Non-pigmented ciliary epithelial cell (primary cell): ENCODE measurements at places on chromosomes 3 and 15.

DNA sequence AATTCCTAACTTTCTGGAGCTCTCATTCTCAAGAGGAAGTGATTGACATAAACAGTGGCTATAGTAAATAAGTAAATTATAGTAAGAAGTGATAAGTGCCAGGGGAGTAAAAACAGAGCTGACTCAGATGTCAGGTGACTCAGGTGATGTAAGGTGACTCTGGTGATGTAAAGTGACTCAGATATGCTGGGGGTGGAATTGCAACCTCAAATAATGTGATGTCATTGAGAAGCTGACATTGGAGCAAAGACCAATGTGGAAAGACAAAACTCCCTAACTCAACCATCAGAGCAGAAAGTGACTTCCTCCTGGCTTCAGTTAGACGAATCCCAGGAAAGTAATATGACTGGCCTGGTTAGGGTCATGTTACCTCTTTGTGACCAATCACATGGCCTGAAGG lies 144.2 kb upstream of the SNTN start:
- DNase-seq = no peak

DNA sequence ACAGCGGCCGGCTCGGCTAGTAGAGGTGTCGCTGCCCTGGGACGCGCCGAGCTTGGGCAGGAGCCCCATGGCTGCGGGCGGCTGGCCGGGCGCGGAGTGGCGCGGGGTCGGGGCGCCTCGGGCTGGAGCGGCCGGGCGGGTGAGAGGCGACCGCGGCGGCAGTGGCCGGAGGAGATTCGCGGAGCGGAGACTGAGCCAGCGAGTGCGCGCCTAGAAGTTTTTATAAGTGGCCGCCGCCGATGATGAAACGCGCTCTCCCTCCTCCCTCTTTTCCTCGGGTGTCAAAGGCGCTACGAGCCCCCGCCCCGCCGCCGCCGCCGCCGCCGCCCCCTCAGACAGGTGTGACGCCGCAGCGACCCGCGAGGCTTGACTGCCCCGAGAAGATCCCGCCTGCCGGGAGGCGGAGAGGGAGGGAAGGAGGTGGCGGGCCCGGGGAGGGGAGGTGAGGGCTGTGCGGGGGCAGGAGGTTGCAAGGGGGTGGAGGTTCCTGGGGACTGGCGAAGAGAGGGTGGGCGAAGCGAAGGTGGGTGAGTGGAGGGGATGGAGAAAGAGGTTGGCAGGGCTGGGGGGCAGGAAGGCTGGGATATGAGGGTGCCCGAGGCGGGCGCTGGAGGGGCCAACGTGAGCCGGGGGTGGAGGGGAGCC lies at the start of gene SLCO2A1:
TSS of gene SLCO2A1 (minus strand) at position 192 of the 645 bp plus-strand sequence. CDS start at position 69, 123 bp downstream.
- DNase-seq = no peak

DNA sequence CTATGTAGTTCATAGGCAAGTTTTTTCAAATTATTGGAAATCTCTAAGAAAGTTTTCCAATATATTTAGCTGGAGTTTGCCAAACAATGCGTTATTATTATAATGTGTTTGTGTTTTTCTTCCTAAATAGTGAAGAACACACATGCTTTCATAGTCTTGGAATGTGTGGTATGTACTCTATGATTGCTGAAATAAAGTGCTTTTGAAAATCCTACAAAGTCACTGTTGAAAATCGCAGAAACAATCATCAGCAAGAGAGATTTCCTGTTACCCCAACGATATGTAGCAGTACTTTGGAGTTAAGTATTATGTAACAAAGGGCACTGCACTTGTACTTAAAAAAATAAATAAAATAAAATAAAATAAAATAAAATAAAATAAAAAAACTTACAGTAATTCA lies 796.2 kb downstream of the NAALADL2 start:
- no peak for DNase-seq

GRCh38 chr3:111197485-111197884 lies 125.9 kb downstream of the NECTIN3 start:
- DNase-seq = no peak

DNA sequence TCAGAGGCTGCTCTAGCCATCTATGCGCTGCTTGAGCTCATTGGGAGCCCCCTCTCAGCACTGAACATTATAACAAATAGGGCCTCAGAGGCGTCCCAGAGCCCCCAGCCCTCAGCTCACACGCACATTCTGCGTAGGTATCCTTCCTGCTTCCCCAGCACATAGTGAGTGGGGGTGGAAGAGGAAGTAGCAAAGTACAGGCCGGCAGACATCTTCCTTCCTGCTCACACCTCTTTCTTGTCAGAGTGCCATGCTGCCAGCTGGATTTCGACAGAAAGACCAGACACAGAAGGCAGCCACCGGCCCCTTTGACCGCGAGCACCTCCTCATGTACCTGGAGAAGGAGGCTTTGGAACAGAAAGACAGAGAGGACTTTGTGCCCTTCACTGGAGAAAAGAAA lies 16.6 kb downstream of the TMOD2 start:
- no peak for DNase-seq

GRCh38 chr3:16026753-16027152 lies 147.7 kb upstream of the GALNT15 start:
- DNase-seq = no peak

GRCh38 chr3:102630531-102630930 lies 195.7 kb downstream of the ZPLD1 start:
- no peak for DNase-seq

GRCh38 chr3:189947068-189947467 lies 173.6 kb downstream of the P3H2 start:
- no peak for DNase-seq

DNA sequence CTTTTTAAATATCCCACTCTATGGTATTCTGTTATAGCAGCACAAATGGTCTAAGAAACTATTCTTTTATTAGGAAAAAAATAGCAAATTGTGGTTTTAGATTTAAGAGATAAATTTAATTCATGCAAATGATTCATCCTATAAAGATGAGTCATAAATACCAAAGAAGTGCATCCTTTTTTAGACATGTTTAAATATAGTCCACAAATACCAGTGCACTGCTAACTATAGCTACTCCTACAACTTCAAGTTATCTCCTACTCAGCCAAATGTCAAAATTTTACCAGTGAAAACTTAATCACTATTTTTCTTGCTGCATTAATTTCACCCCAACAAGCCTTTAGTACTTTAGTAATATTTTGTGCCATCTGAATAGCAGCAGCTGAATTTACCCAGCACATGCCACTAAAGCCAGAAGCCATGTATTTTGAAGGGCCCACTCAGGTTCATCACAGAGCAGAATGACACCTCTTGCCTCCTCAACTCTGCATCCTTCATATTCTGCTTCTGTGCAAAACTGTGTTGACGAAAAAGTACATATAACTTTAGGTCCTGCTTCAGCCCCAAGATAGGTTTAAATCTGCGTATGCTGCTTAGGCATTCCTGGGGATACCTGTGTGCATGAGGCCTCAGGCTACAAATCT lies 24.9 kb downstream of the CX3CR1 start:
- DNase-seq = peak; percentile 2

DNA sequence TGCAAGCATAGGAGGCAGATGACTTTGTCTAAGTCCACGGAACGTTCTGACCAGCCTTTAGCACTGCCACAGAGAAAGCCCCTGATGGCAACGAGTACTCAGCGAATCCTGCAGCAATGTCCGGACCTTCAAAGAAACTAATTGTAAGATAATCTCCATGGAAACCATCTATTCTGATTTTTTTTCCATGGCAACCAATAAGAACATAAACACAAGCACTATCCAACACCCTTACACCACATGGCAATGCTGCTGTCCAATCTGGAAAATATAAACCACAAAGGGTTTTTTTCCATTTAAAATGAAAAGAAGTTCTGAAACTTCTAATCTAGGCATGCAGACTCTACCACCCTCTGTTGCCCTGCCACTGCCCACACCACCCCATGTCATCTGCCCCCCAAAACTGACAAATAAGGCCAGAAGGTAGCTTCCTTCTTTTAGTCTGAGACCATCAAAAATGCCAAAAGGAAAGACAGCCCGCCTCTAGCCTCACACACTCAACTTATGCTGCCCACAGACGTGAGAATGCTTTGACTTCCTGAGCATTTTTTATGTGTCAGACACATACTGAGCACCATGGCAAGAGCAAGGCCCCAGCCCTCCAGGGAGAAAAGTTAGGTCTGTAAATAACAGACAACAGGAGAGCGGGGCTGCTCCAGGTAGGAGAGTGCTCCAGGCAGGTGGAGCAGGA lies 44.5 kb downstream of the POC1A start:
- DNase-seq = no peak

DNA sequence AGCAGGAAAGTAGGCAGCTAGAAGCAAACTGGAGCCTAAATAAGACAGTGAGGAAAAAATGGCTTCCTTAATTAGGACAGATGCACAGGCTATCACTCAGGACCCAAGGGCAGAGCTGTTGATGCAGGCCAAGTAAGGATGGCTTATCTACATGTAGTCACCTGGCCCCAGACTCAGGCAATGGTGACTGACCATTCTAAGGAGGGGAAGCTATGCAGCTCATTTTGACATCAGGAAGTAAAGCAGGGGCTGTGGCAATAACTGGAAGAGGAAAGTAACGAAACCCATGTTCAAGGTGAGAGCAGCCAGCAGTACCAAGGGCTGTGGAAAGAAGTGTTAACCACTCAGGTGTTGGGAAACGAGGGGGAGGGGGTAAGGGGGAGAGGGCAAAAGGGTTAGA lies 16.2 kb downstream of the ACAD11 start:
- DNase-seq = no peak

GRCh38 chr3:160225176-160226025 lies at the start of gene C3orf80:
TSS of gene C3orf80 (plus strand) at chr3:160225422. CDS start at chr3:160225636, 214 bp downstream.
- no peak for DNase-seq

GRCh38 chr3:4151859-4152258 lies 151.3 kb upstream of the SETMAR start:
- no peak for DNase-seq

DNA sequence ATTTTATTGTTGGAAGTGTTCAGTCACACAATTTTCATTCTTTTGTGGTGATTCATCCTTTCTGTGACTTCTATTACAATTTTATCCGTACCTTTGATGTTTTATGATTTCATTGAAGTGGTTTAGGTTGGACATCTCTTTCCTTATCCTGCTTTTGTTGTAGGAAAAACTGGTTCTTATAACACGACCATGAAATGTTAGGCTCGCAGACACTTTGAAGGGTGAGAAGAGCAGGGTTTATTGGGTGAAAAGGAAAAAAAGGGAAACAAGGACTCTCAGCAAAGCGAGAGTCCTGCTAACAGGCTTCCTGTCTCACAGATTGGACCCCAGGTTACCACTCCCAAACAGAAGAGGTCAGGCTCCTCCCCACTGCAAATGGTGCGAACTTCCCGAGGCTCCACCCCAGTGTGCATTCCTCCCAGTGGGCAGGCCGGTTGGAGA lies 257.4 kb downstream of the STXBP5L start:
- no peak for DNase-seq

DNA sequence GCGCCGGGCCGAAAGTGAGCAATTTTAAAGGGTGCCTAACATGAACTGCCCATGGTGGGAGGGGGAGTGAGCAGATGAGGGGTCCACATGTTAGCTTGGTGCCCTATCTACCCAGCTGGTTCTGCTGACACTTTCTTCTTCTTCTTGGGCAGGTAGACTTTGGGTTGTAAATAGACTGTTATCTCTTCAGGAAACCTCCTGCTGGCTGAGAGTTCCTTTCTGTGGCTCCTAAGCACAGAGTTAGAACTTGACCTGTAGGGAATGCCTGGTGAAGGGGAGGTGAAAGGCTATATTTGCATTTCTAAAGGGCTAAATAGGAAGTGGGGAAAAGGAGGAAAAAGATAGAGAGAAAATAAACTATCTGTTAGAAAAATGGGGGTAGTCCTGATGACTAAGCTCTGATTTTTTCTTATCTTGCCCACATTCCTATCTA lies 521.4 kb upstream of the TGFBR2 start:
- no peak for DNase-seq

- no peak for DNase-seq
Observed at GRCh38 chr15:62593681-62594399, 428.8 kb upstream of the C2CD4B start.

DNA sequence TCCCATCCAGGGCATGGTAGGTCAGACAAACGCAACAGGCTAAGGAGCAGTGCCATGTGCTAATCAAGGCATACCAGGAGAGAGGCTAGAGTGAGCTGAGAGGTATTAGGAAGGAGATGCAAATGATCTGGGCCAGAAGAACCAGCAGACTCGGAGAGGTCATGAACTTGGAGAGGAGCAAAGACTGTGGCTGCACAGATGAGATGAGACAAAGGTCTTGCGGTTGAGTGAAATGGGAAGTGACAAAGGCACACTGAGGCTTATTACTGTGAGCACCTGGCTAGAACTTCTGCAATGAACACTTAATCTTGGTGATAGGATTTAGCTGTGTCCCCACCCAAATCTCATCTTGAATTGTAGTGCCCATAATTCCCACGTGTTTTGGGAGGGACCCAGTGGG lies 380.2 kb downstream of the ULK4 start:
- no peak for DNase-seq

DNA sequence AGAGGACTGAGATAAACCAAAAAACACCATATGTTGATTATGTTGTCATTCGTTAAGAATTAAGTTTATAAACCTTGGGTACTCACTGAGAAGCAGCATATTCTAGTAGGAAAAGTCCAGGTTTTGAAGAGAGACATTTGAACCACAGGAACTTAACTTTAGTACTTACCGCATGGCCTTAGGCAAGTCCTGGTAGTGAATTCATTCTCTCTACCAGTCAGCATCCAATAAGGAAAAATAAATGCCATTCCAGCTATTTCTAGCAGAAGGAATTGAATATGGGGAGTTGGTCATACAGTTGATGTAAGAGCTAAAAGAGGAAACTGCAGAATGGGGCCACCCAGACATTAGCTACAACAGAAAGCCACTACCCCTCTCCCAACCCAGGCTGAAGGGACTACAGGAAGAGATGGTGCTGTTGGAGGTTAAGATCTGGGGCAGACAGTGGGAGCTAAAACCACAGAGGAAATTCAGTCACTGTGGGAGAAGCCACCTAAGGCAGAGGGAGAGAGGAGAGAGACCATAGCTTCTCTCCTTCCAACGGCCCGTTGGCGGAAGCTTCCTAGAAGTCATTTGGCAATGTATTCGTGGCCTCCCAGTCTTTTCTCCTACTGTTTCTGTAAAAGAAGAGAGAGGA lies 133.8 kb upstream of the RARB start:
- no peak for DNase-seq

GRCh38 chr3:65877160-65877559 lies 161.6 kb downstream of the MAGI1 start:
- no peak for DNase-seq

DNA sequence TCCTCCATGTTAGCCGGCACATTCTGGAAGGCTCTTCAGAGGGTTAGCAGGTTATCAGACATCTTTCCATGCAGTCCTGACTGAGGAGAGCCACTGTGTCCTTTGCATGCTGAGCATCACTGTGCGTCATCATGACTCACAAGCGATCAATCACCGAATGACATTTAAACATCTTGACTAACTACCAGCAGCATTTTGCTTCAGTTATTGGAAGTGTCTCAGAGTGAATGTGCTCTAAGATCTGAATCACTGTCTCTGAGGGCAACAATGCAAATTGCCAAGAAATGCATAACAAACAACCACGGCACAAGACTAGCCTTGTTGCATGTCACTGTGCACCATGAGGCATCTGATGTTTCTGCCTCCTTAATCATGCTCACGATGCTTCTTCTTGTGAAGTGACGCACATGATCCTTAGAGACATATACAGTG lies 18.3 kb upstream of the ATP8B4 start:
- peak; percentile 26 for DNase-seq

- no peak for DNase-seq
Observed at GRCh38 chr15:56883088-56883487, 35.4 kb upstream of the TCF12 start.
